ENCODE measurements at places on chromosomes 2 and 18.

DNA sequence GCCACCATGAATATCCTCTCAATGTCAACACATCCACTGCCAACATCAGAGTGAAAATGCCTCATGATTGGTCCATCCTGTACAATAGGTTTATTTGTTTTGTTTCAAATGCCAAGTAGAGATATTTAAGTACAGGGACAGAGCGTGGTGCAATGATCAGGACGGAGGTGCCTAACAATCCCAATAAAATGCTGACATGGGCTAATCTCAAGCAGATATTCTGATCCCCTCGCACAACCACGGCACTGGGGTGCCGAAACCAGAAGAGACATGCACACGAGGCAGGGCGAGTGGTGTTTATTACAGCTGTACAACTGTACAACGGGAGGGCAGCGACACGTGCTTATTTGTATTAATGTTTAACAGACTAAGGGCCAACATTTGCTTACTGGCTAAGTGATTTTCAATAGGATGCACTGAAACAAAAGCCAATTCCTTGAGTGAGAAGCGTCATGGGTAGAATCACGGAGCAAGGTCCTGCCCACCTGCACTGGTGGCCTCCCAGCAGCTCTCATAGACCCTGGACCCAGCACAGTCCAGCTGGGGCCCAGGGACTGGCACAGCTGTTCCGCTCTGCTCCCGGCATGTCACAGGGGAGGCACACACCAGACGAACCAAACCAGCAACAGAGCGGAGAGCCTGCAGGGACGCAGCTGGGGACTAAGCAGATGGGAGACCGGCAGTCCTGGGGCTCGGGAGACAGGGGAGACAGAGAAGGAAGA is 101.4 kb downstream of the HDAC4 start:
- DNase-seq: no peak

DNA sequence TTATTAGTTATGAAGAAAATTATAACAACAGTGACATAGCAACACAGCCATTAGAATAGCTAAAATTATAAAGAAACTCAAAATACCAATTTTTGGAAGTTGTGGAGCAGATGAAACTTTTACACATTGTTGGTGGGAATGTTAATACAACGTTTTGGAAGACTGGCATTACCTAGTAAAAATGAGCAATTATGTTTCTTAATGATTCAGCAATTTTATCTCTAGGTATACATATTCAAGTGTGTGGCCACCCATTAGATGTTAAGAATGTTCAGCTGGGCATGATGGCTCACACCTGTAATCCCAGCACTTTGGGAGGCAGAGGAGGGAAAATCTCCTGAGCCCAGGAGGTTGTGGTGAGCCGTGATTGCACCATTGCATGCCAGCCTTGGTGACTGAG is 78.8 kb downstream of the INSIG2 start:
- no peak for DNase-seq

- no peak for DNase-seq
Observed at GRCh38 chr18:8847900-8848299, 142.5 kb downstream of the MTCL1 start.

DNA sequence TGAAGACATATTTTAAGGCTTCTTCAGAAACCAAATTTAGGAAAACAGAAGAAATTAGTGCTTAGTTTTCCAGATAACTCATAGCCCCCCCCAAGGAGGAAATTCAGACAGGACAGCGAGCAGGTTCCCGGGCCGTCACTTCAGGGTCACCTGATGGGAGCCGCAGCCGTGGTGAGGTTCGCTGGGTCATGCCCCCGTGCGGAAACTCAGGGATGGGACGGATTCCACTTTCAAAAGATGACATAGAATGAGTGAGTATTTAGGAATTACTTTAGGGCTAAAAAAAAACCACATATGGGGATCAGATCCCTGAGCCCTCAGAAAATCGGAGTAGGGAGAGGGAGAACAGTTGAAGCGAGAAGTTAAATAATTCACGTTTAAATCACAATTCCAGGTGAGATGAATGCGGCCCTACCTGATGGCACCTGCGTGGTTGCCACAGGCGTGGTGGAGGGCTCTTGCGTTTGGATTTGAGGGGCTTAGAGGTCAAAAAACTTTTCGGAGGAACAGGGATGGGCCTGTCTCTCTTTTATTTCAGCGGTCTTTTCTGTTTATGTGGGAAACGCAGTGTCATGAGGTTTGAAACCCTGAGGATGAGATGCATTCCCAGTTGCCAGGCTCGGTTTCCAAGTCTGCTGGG is 114.4 kb downstream of the NFATC1 start:
- DNase-seq: no peak

- no peak for DNase-seq
Observed at GRCh38 chr18:46257366-46257765, 153.2 kb downstream of the HAUS1 start.

DNA sequence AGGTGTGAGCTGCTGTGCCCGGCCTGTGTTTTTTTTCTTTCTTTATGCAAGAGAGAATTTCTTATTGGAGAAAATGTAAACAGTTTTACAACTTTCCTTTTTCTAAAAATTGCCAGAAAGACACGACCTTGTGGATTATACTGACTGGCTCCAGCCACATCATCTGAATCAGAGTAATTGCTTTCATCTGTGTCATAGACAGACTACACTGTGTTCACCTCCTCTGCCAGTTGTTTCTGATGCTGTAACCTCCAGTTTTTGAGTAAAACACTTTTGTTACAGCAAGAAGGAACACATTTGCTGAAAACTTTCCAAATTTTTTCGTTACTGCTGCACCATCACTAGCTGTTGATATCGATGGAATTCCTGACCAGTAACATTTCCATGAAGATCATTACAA is 43.9 kb upstream of the PLEKHM3 start:
- DNase-seq: no peak

- no peak for DNase-seq
Observed at GRCh38 chr18:48037481-48038271, 107.2 kb upstream of the SMAD2 start.

DNA sequence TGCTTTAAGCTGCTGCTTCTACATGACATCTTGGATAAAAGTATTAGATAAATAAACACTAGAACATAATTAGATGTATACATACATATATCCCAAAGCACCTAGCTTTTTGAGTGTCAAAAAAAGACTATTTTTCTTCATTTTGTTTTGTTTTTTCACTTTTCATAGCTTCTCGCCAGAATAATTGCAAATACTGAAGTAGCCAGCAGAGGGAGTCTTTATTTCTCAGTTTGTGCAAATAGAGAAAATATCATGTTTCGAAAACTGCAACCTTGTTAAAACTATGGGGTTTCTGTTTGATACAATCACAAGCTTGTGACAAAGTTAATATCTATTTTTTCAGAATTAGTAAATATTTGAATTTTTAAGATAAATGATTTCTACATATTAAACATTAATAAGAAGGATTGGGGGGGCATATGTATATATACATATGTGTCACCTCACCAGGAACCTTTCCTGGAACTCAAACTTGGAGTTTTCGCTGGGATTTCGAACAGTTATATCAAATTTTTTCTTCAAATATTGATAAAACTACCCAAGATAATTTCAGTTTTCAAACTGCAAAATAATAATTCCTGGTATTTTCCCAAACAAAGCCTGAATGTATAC is 61.0 kb downstream of the GRB14 start:
- DNase-seq: no peak

GRCh38 chr2:166068981-166069380 is 58.8 kb downstream of the SCN1A start:
- DNase-seq: no peak

GRCh38 chr2:226132323-226133215 is 667.1 kb downstream of the IRS1 start:
- DNase-seq: no peak

DNA sequence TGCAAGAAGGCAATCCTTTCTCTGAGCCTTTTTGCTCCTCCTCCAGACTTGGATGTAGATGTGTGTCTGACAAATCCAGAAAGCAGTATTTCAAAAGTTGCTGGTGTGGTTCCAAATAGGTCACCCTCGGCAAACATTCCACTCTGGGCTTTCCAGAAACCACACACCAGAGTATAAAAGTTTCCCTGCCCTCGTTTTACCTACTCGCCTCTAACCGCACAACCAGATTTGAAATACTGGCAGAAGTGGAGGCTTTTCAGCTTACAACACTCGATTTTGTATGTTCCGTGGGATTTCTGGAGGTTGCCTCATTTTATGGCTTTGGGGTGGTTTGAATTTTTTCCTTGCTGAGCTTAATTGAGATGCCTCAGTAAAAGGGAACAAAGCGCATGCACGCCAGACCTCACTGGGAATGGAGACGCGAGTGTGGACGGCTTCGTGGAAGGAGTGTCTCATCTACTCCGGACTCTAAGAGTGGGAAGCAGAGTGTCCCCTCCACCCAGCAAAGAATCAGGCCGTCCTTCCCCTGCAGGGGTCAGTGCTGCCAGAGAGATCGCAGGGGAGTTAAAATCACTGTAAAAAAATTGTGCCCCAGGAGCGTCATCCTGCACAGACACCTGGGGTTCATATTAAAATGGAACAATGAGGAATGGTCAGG is 44.0 kb upstream of the RPL31 start:
- no peak for DNase-seq

DNA sequence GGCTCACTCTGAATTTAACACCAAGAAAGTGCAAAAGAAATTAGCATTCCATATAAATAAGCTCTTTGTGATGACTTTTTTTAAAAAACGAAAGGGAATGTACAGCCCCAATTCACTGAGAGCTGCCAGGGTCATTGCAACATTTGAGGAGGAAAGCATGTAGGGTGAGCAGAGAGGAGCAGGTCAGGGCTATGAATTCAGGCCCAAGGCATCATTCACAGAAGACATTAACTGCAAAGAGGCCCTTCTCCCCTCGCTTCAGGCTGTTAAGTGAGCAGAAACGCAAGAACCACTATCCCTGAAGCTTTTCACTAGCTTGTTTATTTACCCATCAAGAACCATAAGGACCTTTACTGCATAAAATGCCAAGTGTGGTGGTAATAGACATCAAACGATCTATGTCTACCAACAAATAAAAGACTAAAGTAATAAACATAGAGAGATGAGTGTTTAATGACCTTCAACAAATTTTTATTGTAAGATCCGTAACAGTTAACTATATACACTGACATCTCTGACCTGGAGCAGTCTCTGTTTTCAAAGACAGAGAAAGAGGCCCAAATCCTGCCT is 333.1 kb upstream of the HNRNPA3 start:
- DNase-seq: no peak

DNA sequence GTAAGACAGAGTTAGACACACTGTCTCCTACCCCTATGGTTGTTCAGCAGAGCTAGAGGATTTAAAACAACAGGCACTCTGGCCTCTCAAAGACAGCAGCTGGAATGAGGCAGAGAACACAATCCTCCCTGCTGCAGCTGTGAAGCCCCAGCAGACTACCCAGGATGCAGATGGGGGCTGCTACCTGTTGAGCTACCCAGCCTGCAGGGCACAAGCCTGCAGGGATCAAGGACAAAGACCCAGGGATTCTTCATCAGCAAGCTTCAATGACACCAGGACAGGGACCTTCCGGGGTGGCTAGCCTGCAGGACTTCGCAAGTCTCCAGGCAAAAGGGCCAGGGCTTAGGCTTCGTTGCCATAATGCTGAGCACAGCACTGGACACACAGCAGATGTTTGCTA is 27.2 kb downstream of the GALNT14 start:
- DNase-seq: no peak

DNA sequence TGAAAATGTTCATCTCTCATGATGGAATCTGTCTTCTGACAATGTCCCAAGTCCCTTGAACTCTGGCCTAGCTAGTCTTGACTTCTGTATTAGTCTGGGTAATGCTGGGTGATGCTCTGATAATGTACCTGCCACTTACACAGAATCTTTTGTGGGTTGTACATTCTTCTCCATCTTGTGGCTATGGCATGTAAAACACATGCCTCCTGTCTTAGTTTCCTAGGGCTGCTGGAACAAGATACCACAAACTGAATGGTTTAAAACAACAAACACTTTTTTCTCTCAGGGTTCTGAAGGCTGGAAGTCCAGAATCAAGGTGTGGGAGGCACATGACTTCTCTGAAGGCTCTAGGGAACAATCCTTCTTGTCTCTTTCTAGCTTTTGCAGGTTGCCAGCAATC is 57.1 kb downstream of the RAPGEF4 start:
- DNase-seq: no peak

GRCh38 chr2:84880395-84880644 is 564 bp downstream of the TRABD2A start:
- no peak for DNase-seq

DNA sequence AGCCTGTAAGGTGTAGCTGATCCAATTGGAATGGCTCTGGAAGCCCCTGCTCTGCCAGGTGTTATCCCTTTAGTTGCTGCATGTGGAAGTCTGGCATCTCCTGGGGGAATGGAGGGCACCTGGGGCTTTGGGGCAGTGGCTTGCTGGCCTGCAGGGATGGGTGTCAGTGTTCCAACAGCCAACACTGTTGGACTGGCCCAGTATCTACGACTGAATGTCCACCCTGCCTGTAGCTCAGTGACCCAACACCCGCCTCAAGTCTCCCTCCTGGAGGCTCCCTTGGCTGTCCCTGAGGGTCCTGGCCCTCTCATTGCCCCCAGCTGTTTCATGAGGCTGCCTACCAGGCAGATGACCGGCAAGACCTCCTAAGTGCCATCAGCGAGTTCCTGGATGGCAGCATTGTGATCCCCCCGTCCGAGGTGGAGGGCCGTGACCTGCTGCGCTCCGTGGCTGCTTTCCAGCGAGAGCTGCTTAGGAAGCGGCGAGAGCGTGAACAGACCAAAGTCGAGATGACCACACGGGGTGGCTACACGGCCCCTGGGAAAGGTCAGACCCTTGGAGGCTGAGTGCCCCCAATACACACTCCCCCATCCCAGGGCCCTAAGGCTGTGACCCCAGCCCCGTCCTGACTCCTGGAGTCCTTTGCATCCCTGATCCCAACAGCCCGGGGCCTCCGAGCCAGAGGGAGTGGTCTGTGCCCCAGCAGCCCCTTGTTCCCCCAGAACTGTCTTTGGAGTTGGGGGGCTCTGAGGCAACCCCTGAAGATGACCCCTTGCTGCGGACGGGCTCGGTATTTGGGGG is 7.7 kb downstream of the SLC4A3 start:
- no peak for DNase-seq

DNA sequence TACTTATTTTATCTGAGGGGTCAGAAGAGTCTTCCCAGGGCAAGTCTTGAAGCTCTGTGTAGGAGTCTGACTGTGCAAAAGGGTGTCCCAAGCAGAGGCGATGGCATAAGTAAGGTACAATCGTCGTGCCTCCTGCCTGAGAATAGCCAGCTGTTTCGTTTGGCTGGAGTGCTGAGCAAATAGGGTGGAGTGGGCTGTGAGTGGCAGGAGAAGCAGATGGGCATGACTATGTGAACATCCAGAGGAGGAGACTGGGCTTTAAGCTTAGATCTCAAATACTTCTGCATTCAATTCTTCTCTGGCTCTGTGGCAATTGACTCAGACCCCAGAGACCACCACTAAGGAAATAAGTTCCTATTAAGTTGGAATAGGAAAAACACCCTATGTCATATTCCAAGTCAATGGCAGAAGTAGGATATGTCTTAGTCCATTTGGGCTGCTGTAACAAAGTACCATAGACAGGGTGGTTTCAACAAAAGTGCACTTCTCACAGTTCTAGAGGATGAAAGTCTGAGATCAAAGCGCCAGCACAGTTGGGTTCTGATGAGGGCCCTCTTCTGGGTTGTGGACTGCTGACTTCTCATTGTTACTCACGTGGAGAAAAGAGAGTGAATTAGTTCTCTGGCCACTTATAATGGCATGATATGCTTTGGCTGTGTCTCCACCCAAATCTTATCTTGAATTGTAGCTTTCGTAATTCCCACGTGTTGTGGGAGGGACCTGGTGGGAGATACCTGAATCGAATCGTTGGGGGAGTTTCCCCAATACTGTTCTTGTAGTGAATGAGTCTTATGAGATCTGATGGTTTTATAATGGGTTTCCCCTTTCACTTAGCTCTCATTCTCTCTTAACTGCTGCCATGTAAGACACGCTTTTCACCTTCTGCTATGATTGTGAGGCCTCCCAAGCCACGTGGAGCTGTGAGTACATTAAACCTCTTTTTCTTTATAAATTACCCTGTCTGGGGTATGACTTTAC is 120.2 kb downstream of the LPIN1 start:
- no peak for DNase-seq
